ENCODE measurements at places on chromosomes 7 and 10.

DNA sequence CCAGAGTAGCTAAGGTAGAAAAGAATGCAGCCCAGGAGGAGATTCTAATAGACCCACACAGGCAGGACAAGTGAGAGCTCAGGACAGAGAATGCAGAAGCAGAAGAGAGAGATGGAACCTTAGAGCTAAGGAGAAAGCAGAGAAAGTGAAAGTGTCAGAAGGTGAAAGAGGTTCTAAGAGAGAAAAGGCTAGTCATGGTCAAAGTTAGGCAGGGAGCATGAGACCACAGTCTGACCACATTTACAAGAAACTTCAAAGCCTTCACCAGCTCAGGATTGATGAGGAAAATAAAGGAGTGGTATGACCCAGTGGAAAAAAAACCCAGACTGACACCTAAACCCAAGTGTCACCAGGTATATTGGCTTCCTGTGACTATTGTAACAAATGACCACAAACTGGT lies 131.8 kb upstream of the WDR11 start:
- no peak overlapping the region for H3K4me3 ChIP-seq
- no peaks in the 10 kb centered on the region for H3K27me3 ChIP-seq
- no peaks in the 10 kb centered on the region for H3K4me1 ChIP-seq
- DNase-seq = no peak
- no peak overlapping the region for H3K27ac ChIP-seq

DNA sequence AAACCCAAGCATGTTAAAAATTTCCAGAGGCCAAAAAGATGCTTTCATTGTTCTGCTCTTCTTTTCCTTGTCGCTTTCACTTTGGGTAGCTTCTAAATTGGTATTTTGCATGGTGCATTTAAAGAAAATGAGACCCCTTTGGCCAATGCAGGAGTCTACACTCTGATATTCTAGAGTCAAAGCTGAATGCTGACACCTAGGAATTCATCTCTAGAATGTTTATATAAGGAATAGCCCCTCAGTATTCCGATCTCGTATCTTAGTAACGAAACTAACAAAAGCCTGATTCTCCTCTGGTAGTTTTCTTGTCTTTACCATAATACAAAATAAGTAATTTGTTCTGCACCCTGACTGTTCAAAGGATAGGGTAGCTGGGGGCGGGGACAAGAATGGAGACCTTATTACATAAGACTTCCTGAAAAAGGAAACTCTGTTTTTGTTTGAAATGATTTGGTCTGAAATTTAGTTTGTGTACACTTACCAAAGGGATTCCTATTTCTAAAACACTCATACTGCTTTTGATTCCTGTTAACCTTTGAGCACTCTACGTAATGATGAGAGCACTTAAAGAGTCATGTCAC lies 17.1 kb downstream of the IKZF1 start:
- H3K36me3 ChIP-seq = peaks cover 77% of the 10 kb centered on the region
- peak overlapping the region; percentile 77 for H3K27ac ChIP-seq
- H3K4me3 ChIP-seq = peak overlapping the region; percentile 43
- H3K4me1 ChIP-seq = peaks cover 88% of the 10 kb centered on the region
- peak; percentile 63 for DNase-seq

- no peaks in the 10 kb centered on the region for H3K36me3 ChIP-seq
- H3K27ac ChIP-seq = no peak overlapping the region
- no peak for DNase-seq
- no peaks in the 10 kb centered on the region for H3K27me3 ChIP-seq
Observed at GRCh38 chr7:91286432-91286831, 22.2 kb downstream of the FZD1 start.

- no peaks in the 10 kb centered on the region for H3K4me1 ChIP-seq
- no peaks in the 10 kb centered on the region for H3K27me3 ChIP-seq
- no peak overlapping the region for H3K4me3 ChIP-seq
- no peak for DNase-seq
Observed at GRCh38 chr7:117951691-117952280, 78.5 kb upstream of the CTTNBP2 start.

DNA sequence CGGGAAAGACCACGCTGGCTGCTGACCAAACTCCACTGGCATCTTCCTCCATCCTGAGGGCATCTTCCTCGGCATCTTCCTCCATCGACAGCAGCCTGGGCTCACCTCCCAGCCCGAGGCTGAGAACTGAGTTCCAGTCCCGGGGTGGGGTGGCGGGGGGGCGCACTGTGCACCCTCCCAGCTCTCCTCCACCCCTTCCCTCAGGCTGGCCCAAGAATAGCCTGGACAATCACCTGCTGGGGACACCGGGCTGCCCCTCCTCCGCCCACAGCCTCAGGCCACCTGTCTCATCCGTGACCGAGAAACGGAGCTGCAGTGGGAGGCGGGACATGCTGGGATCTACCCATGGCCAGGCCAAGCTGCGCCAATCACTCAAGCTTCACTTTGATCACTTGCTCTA lies 37.2 kb downstream of the DIP2C start:
- H3K4me1 ChIP-seq = no peaks in the 10 kb centered on the region
- H3K4me3 ChIP-seq = no peak overlapping the region
- H3K27ac ChIP-seq = no peak overlapping the region
- H3K36me3 ChIP-seq = no peaks in the 10 kb centered on the region
- DNase-seq = no peak
- peaks cover 4% of the 10 kb centered on the region for H3K27me3 ChIP-seq

DNA sequence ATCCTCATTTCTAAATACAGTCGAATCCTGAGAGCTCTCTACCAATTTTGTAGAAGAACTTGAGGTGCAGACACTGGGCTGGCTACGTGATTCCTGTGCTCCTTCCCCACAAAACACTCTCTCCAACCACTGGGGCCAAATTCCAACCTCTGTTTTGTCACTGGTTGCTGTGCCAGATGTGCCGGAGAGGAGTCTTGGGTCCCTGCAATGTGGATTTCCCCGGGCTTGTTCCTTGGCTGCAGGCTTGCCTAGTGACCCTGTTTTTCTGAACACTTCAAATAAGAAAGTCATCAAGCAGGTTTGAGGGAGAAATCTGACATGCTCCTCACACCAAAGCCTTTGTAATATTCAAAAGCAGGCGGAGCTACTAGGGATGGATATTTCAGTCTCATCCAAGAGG lies 44.4 kb upstream of the AGBL3 start:
- DNase-seq = no peak
- no peaks in the 10 kb centered on the region for H3K27me3 ChIP-seq
- H3K4me1 ChIP-seq = peaks cover 5% of the 10 kb centered on the region
- H3K27ac ChIP-seq = no peak overlapping the region
- no peaks in the 10 kb centered on the region for H3K36me3 ChIP-seq

DNA sequence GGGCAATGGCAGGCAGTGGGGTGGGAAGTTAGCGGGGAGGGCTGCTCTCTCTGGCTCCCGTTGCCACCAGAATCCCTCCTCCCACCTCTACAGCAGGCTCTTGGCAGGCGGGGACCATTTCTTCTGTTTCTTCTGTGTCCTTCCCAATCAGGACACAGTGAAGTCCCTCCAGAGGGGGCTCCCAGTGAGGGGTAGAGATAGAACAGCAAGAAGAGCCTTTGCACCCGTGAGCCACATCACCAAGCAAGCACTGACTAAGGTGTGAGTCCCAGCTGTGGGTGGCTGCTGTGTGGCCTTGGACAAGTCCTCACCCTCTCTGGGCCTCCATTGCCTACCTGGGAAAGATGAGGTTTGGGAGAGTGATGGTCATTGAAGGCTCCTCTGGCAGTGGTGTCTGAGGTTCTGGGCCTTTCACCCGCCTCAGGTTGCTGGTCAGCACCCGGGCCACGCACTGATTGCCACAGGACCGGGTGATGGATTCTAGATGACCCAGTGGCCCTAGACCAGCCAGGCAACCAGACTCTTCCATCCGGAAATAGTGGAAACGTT lies 26.0 kb upstream of the PCBD1 start:
- DNase-seq = no peak
- peaks cover 6% of the 10 kb centered on the region for H3K27me3 ChIP-seq
- no peak overlapping the region for H3K4me3 ChIP-seq
- no peaks in the 10 kb centered on the region for H3K36me3 ChIP-seq
- H3K27ac ChIP-seq = no peak overlapping the region

- no peak overlapping the region for H3K4me3 ChIP-seq
- no peak for DNase-seq
- H3K27me3 ChIP-seq = no peaks in the 10 kb centered on the region
- H3K4me1 ChIP-seq = peaks cover 4% of the 10 kb centered on the region
Observed at GRCh38 chr7:25515633-25516275, 287.5 kb upstream of the NPVF start.

- DNase-seq = no peak
- no peaks in the 10 kb centered on the region for H3K36me3 ChIP-seq
- no peak overlapping the region for H3K4me3 ChIP-seq
- H3K27ac ChIP-seq = peak overlapping the region; percentile 45
- peaks cover 77% of the 10 kb centered on the region for H3K4me1 ChIP-seq
- no peaks in the 10 kb centered on the region for H3K27me3 ChIP-seq
Observed at GRCh38 chr10:3889961-3890522, 105.0 kb upstream of the KLF6 start.

- H3K36me3 ChIP-seq = no peaks in the 10 kb centered on the region
- H3K4me1 ChIP-seq = no peaks in the 10 kb centered on the region
- no peak overlapping the region for H3K27ac ChIP-seq
- no peaks in the 10 kb centered on the region for H3K27me3 ChIP-seq
- H3K4me3 ChIP-seq = no peak overlapping the region
Observed at GRCh38 chr10:51640120-51640819, 59.1 kb downstream of the CSTF2T start.

DNA sequence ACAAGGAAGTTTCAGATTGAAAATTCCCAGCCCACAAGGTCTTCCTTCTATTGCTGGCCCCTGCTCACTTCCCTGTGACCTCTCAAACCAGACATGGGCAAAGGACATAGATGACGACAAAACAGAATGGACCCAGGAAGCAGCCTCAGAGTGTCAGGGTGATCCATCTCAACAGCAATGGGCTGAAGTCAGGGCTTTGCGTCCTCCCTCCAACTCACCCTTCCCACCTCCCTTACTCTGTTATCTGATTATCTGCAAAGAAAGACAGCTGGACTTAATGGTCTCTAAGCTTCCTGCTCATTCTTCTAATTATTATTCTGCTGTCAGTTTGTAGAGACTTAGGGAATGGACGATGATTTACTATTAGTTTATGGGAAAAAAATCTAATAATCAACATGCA lies 115.9 kb downstream of the PIP4K2A start:
- no peaks in the 10 kb centered on the region for H3K27me3 ChIP-seq
- peaks cover 74% of the 10 kb centered on the region for H3K4me1 ChIP-seq
- peaks cover 6% of the 10 kb centered on the region for H3K36me3 ChIP-seq
- H3K27ac ChIP-seq = peak overlapping the region; percentile 28
- H3K4me3 ChIP-seq = no peak overlapping the region

DNA sequence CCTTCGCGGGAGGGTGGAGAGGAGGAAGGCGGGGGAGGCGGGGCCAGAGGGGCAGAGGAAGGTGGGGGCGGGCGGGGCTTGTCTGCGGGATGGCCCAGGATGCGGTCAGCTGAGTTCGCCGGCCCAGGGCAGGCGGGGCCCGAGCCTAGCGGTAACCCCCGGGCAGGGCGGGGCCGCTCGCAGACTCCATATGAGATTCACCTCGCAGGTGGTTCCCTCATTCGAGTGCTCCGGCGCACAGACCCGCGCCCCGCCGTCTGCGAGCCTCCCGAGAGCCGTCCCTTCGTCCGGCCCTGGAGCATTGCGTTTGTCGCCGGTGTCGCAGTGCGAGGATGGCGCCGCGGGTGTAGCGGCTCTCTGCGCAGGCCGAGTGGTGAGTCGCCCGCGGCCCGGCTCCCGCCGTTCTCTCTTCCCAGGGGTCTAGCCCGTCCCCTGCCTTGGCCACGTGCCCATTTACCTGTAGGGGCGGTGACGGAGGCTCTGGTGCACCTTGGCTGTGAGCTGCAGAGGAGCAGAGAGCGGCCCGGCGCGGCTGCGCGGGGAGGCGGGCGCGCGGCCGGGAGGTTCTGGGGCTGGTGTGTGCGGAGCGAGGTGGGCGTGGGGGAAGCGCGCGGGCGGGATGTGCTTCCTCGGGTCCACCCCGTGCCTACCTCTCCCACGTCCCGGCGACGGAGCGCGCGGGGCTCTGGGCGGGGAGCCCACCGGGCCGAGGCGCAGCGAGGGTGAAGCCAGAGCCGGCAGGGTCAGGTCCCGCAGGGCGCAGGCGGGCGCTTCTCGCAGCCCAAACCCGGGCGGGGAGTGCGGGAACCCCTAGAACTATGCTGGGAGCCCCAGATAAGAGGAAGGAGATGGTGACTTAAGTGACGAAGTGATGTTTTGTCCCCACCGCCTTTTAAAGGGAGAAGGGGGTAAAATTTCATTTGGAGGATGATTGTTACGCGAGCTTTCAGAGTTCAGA lies at the start of gene UPP1:
Gene UPP1, plus strand, starts transcription at position 220 of the 958 bp plus-strand sequence. CDS start 5,519 bp downstream, outside the sequence.
- peaks cover 38% of the 10 kb centered on the region for H3K36me3 ChIP-seq
- DNase-seq = peak; percentile 95
- no peaks in the 10 kb centered on the region for H3K27me3 ChIP-seq

DNA sequence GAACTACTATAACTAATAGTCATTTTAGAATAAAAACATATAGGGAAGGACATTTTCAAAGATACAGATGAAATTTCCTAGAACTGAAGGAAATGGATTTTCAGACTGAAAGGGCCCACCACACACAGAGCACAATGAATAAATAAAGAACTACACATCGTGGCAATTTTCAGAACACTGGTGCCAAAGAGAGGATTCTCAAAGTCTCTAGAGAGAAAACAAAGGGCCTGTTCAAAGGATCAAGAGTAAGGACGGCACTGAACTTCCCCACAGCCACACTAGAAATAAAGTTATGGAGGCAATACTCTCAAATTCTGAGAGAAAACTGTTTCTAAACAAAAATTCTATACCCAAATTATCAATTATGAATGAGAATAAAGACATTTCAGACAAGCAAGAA lies 21.9 kb downstream of the NAPEPLD start:
- no peak for DNase-seq
- no peak overlapping the region for H3K27ac ChIP-seq
- peaks cover 26% of the 10 kb centered on the region for H3K36me3 ChIP-seq
- H3K4me3 ChIP-seq = no peak overlapping the region
- no peaks in the 10 kb centered on the region for H3K27me3 ChIP-seq

DNA sequence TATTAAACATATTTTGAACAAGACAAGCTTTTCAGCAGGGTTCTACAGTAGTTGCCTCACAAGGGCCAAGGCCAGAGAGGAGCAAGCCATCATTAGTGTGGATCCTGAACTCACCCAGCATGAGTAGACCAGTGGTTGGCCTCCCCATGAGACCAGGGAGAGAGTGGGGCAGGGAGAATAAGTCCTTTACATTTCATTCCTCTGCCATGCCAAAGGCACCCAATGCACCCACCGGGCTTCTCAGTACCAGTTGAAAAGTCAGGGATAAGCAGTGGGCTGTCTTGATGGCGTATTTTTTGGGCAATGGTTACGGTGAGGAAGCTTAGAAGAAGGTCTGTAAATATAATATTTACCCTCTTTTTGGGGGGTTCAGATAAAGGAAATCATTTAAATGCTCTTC lies 16.6 kb downstream of the CRTAC1 start:
- DNase-seq = no peak
- H3K27me3 ChIP-seq = peaks cover 27% of the 10 kb centered on the region
- no peaks in the 10 kb centered on the region for H3K36me3 ChIP-seq
- H3K27ac ChIP-seq = no peak overlapping the region
- H3K4me1 ChIP-seq = no peaks in the 10 kb centered on the region
